ENCODE measurements at places on chromosomes 6 and 20.

DNA sequence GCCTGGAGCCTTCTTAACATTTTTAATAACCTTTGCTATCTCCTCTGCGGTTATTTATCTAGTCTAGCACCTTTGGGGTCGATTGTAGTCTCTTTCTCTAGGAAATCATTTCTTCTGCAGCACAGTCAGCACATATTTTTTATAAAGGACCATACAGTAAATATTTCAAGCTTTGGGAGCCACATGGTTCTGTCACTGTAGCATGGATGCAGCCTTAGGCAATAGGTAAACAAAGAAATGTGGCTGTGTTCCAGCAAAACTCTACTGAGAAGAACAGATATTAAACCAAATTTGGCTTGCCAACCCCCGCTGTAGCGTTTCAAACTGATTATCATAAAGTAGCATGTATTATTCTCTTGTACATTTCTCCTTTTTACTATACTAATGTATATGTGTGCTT is 95.7 kb downstream of the SLC23A2 start:
- no peak for DNase-seq

DNA sequence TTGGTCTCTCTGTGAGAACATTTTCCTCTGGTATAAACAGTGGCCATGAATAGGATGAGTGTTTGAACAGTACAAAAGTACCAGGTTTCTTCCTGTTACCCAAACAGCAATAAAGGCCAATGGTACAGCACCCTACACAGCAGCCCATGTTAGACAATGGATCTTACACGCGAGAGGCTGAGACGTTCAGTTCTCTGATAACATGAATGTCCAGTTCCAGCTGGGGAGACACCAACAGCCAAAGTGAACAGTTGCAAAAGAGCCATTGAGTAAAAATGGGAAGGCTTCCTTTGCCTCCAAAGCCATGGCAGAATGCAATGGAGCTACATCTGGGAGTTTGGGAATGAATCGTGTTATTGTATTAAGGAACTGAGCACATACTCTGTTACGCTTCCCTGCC is 246.8 kb upstream of the SGK1 start:
- DNase-seq: no peak

GRCh38 chr6:88290411-88290810 is 124.3 kb upstream of the CNR1 start:
- no peak for DNase-seq

DNA sequence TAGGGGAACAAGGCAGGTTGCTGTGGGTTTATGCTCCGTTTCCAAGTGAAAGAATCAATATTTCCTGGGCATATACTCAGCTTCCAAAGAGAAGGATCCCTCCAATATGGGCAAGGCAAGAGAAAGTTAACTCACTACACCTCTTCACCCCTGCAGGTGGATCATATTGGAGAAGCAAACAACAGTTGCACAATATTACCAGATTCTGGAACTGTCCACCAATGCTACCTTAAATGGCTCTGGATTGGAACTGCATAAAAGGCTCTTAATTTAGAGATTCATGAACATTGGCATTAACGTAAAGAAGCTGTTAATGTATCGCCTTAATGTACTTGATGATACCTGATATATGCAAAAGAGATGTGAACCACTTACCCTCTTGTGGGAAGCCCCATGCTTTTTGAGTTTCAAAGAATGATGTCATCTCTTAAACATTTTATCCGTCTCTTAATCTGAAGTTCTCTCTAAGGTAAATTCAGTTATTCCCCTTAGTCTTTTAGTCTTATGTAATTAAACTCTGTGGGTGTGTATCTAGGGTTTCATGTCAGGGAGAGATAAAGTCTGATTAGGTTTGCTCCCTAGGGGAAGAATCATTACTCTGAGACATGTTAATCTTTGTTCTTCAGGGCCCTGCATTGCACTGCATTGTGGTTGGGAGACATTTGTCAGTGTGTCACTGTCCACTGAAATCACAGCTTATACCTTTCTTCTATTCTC is 99.5 kb downstream of the PHACTR1 start:
- DNase-seq: no peak

- no peak for DNase-seq
Measured at GRCh38 chr20:43955062-43955749, 40.6 kb downstream of the TOX2 start.

- no peak for DNase-seq
Measured at GRCh38 chr20:39643292-39643691, 681.1 kb downstream of the DHX35 start.

DNA sequence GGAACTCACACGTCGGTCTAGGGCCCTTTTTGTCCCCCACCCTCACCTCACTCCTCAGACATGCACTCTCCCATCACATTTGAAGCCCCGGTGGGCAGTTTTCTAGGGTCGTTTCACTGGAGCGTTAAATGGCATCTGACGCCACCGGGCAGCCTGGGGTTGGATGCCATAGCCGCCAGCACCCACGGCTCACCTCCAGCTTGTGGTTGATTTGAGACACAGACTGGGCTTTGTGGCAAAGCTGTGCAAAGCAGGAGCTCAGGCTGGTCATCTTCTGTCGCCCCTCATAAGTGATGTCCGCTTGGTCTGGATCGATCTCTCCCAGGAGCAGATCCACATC is 530 bp downstream of the GOPC start:
- no peak for DNase-seq

- DNase-seq: no peak
Measured at GRCh38 chr20:9068841-9069663, at the start of gene PLCB4. Gene PLCB4 (plus strand): TSS chr20:9069087. CDS start chr20:9307815, 238,728 bp downstream.

DNA sequence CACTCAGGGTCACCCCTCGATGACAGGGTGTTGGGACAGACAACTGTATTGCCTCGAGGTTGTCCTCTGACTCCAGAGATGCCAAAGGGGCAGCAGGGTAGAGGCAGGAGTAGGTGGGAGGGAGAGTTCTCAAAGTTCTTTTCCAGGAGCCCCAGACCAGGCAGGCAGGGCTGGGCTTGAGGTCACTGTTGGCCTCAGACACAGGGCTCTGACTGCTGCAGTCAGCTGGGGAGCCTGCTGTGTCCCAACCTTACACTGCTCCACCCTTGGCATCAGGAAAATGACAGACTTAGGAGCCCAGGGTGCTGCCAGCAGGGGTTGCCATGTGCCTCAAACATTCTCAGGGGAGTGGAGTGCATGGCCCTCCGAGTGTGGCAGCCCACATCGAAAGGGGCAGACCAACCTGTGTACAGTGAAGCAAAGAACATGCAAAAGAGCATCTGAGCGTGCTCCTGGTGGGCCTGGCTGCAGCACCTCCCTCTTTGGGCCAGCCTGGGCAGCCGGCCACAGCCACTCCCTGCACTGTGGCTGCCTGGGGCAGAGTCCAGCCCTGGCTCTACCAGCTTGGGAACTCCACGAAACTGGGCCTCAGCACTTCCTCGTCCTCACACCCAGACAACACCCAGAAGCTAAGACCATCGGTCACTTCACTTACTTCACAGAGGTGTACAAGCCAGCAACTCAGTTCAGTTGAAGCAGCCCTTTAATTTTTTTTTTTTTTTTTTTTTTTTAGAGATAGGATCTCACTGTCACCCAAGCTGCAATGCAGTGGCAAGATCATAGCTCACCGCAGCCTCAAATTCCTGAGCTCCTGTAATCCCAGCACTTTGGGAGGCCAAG is 24.0 kb downstream of the C6orf132 start:
- no peak for DNase-seq

- no peak for DNase-seq
Measured at GRCh38 chr6:111918825-111919224, 45.6 kb upstream of the FYN start.

DNA sequence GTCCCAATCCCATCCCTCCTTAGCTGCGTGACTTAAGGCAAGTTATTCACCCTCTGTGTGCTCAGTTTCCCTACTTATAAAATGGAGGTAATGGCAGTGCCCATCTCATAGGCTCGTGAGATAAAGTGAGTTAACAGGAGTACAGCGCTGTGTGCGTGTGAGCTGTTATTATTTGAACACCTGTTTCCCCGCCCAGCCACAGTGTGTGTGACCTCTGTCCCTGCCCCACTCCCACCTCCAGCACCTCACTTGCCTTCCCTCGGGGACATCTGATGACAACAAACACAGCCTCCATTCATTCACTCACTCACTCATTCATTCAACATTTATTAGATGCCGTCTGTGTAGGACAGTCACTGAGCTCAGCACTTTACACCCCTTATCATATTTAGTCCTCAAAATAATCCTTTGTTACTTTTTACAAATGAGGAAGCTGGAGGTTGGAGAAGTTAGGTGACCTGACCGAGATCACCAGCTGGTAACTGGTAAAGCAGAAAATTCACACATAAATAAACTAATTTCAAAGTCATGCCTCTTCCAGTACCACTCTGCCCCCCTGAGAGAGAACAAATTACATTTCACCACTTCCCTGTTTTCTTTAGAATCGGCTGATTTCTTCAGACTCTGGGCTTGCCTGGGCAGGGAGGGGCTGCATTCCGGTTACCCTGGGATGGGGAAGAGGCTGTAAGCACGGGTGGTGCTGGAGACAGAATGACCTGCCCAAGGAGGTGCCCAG is 58.6 kb downstream of the CPNE5 start:
- no peak for DNase-seq
